Myocyte (in vitro differentiated cells): ENCODE measurements at places on chromosomes 2 and 18. TPM values are rescaled to one million over a fixed set of nuclear protein-coding genes. Genes with fewer than 3 reads are reported as not detected.

MARCHF4 gene
- 0.19 and 0.21 TPM in 2 replicates for total RNA-seq

REG1B gene
- total RNA-seq: not detected in 2 replicates

GRCh38 chr2:172179045-172179701 lies 76.5 kb upstream of the DLX2 start:
- peak; percentile 90 for DNase-seq

DNA sequence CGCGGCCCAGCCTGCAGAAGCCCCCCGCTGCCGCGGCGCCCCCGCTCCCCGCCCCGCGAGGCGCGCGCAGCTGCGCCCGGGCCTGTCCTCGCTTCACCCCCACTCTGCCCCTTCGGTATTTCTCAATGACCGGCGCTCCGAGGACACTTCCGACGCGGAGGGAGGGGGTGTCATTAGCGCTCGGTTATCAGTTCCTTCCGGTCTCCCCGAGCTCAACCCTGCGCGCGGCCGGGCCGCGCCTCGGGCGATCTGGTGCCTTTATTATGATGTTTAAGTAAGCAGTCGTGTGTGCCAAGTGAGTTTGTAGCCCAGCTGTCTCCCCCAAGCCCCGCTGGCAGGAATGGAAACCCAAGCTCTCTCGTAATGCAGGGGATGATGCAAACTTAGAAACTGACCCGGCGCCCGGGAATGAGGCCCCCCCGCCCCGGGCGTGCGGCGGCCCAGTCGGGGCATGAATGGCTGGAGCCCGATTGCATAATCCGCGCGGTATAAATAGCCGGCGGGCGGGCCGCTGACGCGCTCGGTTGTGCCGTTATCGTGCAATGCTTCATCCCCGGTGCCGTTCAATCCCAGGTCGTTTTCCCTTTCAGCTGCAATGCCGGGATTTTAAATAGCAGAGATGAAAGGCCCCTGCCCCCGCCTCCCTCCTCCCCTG lies 3.9 kb upstream of the SPRED2 start:
- peak; percentile 97 for DNase-seq

- DNase-seq: no peak
Observed at GRCh38 chr2:52686935-52687334, 1080.7 kb upstream of the CHAC2 start.

SLC4A1AP gene
- 34.7 and 41.2 TPM in 2 replicates for total RNA-seq

- no peak for DNase-seq
Observed at GRCh38 chr2:14654835-14655282, 22.3 kb downstream of the LRATD1 start.

NT5C1B gene
- not detected in 2 replicates for total RNA-seq

GRCh38 chr18:10417191-10417590 lies 37.2 kb upstream of the APCDD1 start:
- DNase-seq: no peak

DNA sequence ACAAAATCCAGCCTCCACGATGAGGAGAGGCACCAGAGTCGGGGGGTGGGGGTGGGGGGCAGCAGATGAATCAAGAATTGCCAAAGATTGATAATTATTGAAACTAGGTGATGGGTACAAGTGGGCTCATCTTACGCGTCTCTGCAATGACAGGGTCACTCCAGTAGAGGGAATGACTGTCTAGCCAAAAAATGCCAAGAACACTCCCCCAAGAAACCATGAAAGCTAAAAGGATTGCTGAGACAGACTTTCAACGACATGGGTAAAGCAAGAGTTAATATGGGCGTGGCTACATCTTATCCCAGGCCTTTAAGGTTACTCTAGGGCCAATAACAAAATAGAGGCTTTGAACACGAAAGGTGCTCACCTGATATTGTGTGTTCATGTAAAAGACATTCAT lies 86.5 kb downstream of the STK39 start:
- DNase-seq: no peak

DNA sequence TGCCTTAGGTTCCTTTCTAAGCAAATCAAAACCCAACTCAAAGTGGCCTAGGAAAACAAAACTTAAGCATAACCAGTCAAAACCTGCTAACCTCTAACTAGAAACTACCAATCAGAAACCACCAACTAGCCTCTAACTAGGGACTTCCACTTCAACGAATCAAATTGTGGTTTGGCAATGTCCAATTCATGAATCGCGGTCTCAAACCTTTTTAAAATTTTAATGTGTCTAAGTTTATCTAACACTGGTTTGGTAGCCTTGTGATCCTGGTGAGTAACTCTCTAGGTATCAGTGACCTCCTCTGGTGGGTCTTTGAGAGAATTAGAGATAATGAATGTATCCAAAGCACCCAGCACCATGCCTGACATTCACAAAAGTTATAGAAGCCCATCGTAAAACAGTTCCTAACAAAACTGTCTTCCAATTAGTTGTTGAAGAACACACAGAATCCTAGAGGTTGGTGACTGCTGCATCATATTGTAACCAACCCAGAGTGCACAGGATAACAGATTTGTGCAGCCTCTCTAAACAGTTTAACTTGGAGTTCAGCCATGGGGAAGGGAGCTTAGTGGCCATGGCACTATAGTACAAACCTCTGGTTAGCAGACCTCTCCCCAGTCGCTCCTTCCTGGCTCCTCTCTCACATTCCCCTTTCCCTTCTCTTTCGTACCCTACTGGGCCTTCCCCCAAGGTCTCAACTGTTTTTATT lies 45.2 kb upstream of the B3GNT2 start:
- no peak for DNase-seq
